ENCODE measurements at places on chromosomes 7 and 10. TPM values are rescaled to one million over a fixed set of nuclear protein-coding genes. Genes with fewer than 3 reads are reported as not detected.

Gene RPEL1
- not detected for total RNA-seq

Gene NUTM2A
- 2.7 TPM for total RNA-seq

Gene PRXL2A
- 58.3 TPM for total RNA-seq

Gene OLAH
- total RNA-seq: 0.23 TPM

Gene PHF14
- total RNA-seq: 75.2 TPM

Gene SLC26A3
- total RNA-seq: not detected

Gene GPNMB
- 31.2 TPM for total RNA-seq

Gene ZNF804B
- 0.23 TPM for total RNA-seq

Gene TMEM236
- 0.64 TPM for total RNA-seq

Gene GDF10
- total RNA-seq: 1.6 TPM

Gene ASAH2B
- 5.8 TPM for total RNA-seq

Gene TAC1
- total RNA-seq: 1.1 TPM

Gene NANOS1
- 1.9 TPM for total RNA-seq

Gene ERVW-1
- not detected for total RNA-seq

Gene LIPM
- not detected for total RNA-seq

Gene HMX3
- total RNA-seq: 0.82 TPM

Gene GFRA1
- 43.8 TPM for total RNA-seq

Gene ACADSB
- 18.1 TPM for total RNA-seq

Gene NUTM2E
- total RNA-seq: 0.76 TPM

Gene CFAP69
- 31.7 TPM for total RNA-seq

Gene STOX1
- total RNA-seq: 5.4 TPM

Gene LYZL2
- not detected for total RNA-seq

Gene BRAT1
- total RNA-seq: 48.0 TPM

Gene PRSS2
- 0.58 TPM for total RNA-seq

Gene BLNK
- total RNA-seq: 25.1 TPM

Gene PTPN20
- total RNA-seq: 3.6 TPM

Gene MACC1
- total RNA-seq: 26.9 TPM

Gene STRIP2
- total RNA-seq: 4.6 TPM

Gene BICC1
- 70.7 TPM for total RNA-seq

Gene GPER1
- total RNA-seq: 6.0 TPM

Gene IDI1
- total RNA-seq: 40.4 TPM

Gene SH3PXD2A
- total RNA-seq: 37.0 TPM

Gene ADRB1
- total RNA-seq: 0.53 TPM

Gene TMEM213
- 43.8 TPM for total RNA-seq

Gene DOCK1
- total RNA-seq: 96.6 TPM
